ENCODE measurements at places on chromosomes 16 and 17.
A peak's percentile ranks its signal among the peaks of the same experiment; 100 is the strongest.

DNA sequence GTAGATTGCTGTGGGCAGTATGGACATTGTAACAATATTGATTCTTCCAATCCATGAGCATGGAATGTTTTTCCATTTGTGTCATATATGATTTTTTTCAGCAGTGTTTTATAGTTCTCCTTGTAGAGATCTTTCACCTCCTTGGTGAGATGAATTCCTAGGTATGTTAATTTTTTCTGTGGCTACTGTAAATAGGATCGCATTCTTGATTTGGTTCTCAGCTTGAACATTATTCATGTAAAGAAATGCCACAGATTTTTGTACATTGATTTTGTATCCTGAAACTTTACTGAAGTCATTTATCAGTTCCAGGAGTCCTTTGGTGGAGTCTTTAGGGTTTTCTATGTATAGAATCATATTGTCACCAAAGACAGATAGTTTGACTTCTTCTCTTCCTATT, 19.7 kb upstream of the CDR2 start:
- DNase-seq, result no peak

DNA sequence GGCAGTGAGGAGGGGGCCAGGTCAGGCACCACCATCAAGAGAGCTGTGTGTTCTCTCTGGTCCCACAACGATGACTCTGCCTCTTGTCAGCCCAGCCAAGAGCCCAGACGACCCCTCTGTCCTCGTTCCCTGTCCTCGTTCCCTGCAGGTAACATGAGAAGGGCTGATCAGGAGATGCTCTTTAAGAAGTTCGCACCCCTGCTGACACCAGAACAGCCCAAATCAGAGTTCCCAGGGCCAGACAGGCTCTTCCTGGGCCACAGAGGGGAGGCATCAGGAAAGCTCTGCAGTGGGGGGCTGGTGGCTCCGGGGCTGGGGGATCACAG, 13.5 kb upstream of the DNAI2 start:
- DNase-seq, result no peak

- DNase-seq, result no peak
These were observed 204.8 kb upstream of the C17orf78 start for GRCh38 chr17:37170881-37171425.

DNA sequence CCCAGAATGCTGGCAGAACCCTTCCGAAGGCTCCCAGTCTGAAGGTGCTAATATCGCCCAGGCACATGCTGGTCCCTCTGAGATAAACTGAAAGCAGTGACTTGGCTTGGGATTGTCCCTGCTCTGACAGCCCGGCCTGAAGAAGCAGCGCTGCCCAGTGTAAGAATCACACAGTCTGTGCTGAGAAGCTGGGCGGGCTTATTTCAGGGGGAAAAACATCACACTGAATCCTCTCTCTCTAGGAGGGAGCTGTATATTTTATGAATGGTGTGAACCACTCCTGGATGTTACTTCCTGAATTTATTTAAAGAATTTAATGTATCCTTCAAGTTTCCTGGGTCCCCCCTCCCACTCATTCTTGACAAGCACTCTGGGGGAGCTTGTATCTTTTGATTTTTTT, 36.3 kb downstream of the GAS7 start:
- no peak for DNase-seq

DNA sequence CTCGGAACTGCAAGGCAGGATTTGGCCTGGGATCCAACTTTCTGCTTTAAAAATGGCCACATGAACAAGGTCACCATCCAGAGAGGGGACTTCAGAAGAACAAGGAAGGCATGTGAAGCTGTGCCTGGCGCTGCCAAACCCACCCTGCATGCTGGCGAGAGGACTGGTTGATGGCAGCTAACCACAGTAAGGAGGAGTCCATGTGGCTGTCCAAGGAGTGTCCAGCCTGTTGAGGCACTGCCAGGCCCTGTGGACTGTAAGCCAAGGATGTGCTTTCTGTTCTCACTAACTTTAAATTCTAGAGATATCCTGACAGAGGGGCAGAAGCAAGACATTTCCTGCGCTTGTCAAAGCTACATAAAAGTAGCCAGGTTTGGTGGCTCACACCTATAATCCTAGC, 40.4 kb downstream of the CDK5R1 start:
- no peak for DNase-seq

- peak; percentile 32 for DNase-seq
These were observed 300.6 kb downstream of the SOX9 start for GRCh38 chr17:72421128-72422092.

DNA sequence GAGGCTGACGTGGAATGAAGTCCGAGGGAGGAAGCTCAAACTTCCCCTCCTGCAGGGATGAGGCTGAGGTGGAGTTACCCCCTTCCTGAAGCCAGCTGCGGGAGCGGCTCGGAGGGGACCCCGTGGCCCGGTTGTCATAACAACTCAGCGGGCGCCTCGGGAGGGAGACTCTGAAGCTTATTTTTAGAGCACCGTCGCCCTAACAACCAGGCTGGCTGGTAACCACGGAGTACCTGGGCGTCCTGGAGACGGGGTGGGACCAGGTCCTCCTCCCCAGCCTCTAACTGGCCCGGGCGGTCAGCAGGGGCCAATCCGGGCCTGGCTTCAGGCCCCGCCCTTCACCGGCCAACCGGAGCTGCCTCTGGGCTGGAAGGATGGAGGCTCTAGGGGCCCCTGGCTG, 27.7 kb downstream of the NECAB2 start:
- no peak for DNase-seq

DNA sequence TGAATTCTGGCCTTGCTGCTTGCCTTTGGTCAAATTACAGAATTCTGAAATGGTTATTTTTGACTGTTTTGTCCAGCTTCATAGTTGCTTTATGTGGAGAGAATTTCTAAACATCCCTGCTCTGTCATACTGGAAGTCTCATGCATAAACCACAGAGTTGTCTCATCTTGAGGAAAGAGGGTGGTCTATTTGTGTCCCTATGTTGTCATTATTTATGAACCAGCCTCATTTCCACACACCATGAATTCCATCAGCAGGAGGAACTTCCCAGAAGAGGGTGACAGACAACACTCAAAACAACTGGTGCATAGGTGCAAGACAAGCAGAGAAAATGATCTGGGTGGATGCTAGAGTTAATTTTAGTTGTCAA, 525.8 kb upstream of the GOT2 start:
- no peak for DNase-seq

DNA sequence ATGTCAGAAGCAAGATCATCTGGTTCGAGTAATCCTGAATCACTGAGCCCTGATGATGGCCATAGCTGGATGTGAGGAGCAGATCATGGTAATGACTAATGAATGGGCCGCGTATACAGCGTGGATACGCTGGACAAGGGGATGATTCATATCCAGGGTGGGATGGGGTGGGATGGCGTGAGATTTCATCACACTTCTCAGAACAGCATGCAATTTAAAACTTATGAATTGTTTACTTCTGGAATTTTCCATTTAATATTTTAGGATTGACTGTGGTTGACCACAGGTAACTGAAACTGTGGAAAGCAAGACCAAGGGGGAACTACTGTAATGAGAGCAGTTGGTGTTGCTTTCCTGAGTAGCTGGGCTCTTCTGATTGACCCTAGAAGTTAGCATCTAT, 225.5 kb downstream of the STX8 start:
- DNase-seq, result no peak

- DNase-seq, result no peak
These were observed 2.5 kb downstream of the PNMT start for GRCh38 chr17:39670746-39671145.

- DNase-seq, result no peak
These were observed 34.3 kb downstream of the VPS35L start for GRCh38 chr16:19589771-19590302.

- no peak for DNase-seq
These were observed 737.5 kb downstream of the WWOX start for GRCh38 chr16:78836802-78837491.

- no peak for DNase-seq
These were observed 39.2 kb downstream of the ADCY7 start for GRCh38 chr16:50305441-50306061.

DNA sequence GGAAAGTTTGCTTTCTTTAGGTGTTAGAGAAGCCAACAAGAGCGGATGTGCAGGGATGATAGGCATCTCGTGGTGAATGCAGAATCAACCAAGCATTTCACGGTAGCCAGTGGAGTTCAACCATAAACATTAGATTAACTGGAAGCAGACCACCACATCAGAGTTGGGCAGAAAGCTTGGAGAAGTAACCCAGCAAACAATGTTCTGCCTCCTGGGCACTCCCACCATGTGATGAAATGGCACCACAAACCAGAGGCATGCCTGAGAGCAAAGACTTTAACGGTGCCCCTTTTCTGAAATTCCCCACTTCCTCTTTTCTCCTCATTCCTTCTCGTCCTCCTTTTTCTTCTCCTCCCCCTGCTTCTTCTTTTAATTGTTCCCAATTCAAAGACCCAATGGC, 193.5 kb upstream of the ANKFN1 start:
- DNase-seq, result no peak

All from stimulated activated CD4-positive, alpha-beta T cell treated with anti-CD3 and anti-CD28 coated beads, TNF-alpha, amount 100 ng/mL, for 48 hours (primary cell).